Cardiac septum (tissue), 1 donor: ENCODE measurements at places on chromosomes 13 and 19. TPM values are rescaled to one million over a fixed set of nuclear protein-coding genes. Genes with fewer than 3 reads are reported as not detected.

Gene ZNF57
- 1.8 TPM for total RNA-seq

Gene GGACT
- total RNA-seq: 1.7 TPM

Gene MLNR
- not detected for total RNA-seq

GRCh38 chr13:78971355-78972025, 312.5 kb upstream of the OBI1 start:
- no peak for DNase-seq

- no peak for DNase-seq
Observed at GRCh38 chr13:27522847-27523246, 72.5 kb upstream of the MTIF3 start.
